ENCODE measurements at places on chromosomes 11 and 22.

- no peak for DNase-seq
Observed at GRCh38 chr11:79371152-79371551, 69.7 kb downstream of the TENM4 start.

DNA sequence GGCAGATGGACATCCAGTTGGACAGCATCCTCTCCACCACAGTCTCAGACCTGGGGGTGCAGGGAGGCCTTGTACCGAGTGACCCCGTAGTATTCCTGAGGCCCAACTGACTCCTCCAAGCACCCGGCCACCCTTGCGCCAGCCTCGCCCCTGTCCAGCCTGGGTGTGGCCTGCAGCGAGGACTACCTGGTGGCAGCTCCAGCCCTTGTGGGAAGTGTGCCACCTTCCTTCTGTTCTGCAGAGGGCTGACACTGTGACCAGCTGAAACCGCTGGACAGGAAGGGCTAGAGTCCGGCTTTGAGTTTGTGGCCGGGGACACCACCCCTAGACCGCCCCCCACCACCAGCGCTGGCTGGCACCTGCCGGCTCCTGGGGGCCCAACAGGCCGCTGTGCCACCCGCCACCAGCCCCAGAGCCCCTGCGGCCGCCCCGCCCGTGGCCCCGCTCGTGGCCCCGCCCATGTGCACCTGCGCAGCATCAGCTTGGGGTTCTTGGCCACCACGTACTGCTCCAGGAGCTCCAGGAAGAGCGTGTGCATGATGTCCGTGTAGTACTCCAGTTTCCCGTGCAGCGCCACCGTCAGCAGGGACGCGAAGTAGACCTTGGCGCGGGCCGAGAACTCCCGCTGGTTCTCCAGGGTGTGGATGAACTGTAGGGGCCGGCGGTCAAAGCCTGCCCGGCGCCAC, 10.0 kb upstream of the MAPK11 start:
- DNase-seq, result no peak

- DNase-seq, result no peak
Observed at GRCh38 chr22:41801147-41801819, 804 bp downstream of the CCDC134 start.

DNA sequence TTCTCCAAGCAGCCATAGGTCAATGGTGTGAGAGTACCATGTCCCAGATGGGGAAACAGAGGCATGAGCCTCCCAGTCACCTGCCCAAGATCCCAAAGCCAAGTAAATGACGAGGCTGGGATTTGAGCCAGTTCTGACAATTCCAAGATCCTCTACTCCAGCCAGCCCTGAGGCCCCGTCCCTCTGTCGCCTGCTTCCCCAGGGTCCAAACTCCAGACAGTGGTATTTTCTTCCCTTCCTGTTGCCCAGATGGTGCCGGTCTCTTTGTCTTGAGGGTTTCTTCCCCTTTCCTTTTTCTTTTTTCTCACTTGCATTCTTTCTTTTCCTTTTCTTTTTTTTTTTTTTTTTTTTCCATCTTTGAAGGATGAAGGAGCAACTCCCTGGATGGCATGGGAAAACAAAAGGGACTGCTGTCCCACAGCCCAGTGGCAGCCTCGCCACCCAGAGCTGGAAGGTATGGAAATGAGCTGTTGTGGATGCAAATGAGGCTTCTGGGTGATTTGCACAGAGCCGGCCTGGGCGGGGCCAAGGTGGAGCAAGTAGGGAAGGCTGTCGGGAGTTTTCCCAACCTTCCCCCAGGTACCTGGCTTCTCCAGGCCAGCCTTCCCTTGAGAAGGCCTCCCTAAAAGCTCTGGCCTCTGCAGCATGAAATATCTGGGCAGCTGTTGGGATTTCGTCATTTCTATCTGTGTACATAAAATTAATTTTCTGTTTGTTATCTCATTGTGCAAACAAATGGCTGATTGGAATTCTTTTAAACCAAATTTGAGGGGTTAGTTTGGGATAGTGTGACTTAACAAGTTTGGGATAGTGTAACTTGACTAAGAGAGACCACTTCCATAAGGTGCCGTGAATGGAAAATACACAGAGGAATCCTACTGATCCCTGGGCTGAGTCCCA, 146.8 kb downstream of the MN1 start:
- DNase-seq, result no peak

- no peak for DNase-seq
Observed at GRCh38 chr22:33680632-33681031, 239.6 kb downstream of the LARGE1 start.

- DNase-seq, result no peak
Observed at GRCh38 chr22:22703203-22703570, 58.8 kb downstream of the GGTLC2 start.

DNA sequence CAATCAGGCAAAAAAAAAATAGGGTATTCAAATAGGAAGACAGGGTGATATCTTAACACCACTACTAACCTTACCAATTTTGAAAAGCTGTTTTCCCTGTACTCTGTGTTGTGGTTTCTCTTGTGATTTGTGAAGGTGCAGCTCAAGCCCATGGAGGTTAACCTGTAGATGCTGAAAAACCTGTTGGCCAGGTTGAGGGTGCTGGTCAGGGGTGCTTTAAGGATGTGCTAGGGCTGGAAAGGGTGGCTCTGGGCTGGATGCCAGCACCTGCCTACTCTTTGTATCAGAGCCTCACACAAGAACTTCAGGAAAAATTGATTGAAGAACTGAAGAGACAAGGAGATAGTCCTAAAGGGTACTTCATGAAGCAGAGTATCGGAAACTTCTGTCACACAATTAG, 18.3 kb upstream of the OR5M8 start:
- DNase-seq, result no peak

DNA sequence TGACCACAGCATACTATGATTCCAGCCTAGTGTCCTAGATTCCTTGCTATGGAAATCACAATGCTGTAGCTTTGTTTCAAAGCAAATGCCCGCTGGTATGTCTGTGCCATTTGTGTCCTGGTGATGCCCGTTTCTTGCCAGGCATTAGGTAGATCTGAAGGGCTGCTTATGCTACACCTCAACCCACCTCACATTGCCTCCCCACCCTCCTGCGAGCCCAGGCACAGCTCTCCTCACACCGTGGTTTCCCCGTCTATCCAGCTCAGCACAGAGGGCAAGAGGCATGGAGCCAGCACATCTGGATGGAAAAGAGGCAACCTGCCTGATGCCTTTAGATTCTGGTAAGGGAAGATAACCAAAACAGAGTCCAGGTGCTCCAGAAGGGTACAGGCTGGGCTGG, 307.4 kb upstream of the B3GAT1 start:
- DNase-seq, result no peak

DNA sequence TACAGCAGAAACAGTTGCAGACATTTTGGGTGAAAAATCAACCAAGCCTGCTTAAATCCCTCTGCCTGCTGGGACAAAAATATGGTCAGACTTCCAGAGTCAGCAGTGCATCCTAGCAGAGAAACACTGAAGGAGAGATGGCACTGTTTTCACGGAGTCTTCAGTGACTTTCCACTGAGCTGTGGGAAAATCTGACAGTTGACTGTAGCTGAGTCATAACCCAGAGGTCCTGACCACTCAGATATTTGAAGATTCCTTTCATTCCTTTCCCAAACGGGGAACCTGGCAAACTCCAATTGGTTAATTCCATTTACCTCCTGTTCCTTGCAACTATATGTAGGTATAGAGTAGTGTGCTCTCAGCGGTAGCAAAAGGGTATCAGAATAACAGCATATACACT, 20.9 kb upstream of the UPB1 start:
- DNase-seq, result no peak

DNA sequence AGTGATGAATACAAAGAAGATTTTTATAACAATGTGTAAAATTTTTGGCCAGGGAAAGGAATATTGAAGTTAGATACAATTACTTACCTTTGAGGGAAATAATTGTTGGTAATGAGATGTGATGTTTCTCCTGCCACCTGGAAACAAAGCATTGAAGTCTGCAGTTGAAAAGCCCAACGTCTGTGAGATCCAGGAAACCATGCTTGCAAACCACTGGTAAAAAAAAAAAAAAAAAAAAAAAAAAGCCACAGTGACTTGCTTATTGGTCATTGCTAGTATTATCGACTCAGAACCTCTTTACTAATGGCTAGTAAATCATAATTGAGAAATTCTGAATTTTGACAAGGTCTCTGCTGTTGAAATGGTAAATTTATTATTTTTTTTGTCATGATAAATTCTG, 5.3 kb downstream of the BIRC3 start:
- DNase-seq, result no peak

GRCh38 chr11:132541794-132542193, 990.5 kb downstream of the OPCML start:
- DNase-seq, result no peak

Measured in GOT3 (cell line).